ENCODE measurements at places on chromosomes 4 and X. TPM values are rescaled to one million over a fixed set of nuclear protein-coding genes. Genes with fewer than 3 reads are reported as not detected.

Gene MXD4
- total RNA-seq: 74.3 TPM

Gene XG
- total RNA-seq: 0.41 TPM

Gene FGF13
- 4.0 TPM for total RNA-seq

Gene VEGFC
- 16.1 TPM for total RNA-seq

Gene APBB2
- total RNA-seq: 59.3 TPM

- DNase-seq: no peak
- H3K4me3 ChIP-seq: no peak overlapping the region
- H3K36me3 ChIP-seq: no peaks in the 10 kb centered on the region
- no peaks in the 10 kb centered on the region for H3K27me3 ChIP-seq
Observed at GRCh38 chr4:152360045-152360410, 175.9 kb downstream of the FBXW7 start.

All from lower lobe of right lung (tissue), 2 donors.